ENCODE measurements at places on chromosomes 1 and 21.

- DNase-seq: no peak
Observed at GRCh38 chr1:47252369-47252768, 20.3 kb upstream of the TAL1 start.

- DNase-seq: no peak
Observed at GRCh38 chr1:55886856-55887712, 671.9 kb upstream of the USP24 start.

DNA sequence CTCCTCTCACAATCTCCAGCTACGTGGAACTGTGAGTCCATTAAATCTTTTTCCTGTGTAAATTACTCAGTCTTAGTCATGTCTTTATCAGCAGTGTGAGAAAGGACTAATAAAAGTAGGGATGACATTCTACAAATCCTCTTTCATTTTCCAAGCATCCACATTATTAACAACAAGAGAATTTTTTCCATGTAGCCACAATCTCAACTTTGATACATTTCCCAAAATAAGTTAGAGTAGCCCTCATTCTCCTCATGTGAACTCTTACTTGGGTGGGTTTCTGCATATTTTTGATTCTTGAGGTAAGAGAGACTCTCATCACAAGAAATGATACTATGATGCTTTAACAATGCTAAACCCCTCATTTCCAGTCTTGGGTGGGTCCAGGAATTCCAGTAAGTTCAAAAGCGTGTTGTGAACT lies 52.8 kb downstream of the TNFSF18 start:
- DNase-seq: no peak

DNA sequence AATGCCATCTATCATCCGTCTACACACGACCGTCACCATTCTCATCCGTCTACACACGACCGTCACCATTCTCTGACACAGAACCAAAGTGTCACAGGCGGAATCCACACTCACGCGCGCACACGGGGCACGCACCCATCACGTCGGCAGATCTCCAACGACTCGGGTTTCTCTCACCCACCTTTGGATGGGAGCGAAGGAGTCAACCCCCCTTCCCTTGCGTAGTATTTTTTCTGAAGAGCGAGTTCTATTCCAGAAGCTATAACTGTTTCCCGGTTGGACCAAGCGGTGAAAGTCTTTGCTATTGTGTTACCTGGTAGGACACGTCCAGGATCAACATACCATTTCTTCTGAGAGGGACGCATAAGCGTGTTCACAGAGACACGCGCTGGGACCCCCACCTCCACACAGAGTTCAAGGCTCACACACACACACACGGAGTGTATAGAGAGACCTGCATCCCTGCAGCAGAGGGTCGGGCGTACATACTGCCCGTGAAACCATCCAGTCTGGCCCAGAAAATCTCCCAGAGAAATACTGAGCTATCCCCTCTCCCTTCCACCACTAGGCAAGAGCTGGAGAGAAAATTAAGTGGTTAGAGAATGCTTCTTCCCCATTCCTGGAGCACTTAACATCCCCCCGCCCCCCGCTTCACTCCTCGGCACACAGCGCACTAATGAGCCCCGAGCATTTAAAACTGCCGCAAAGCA lies 741 bp downstream of the DUSP10 start:
- peak; percentile 39 for DNase-seq

- no peak for DNase-seq
Observed at GRCh38 chr1:75310067-75310466, 175.9 kb downstream of the LHX8 start.

- DNase-seq: no peak
Observed at GRCh38 chr1:204307334-204307883, 52.3 kb downstream of the PLEKHA6 start.
